NCI-H2029 treated with DMSO at 0.1 percent for 48 hours (cell line): ENCODE measurements at places on chromosomes 1 and 21.

GRCh38 chr1:15100121-15100879 is 53.2 kb upstream of the TMEM51 start:
- no peak for DNase-seq

DNA sequence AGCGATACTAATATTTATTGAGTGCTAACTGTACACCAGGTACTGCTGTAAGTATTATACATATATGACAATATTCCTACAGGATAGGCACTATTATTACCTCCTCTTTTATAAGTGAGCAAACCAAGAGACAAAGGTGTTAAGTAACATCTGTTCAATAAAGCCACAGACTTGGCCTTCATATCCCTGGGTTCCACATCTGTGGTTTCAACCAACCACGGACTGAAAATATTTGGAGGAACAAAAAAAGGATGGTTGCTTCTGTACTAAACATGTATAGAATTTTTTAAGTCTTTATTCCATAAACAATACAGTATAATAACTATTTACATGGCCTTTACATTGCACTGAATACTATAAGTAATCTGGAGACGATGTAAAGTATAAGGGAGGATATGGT is 95.1 kb downstream of the RERE start:
- DNase-seq, result no peak

GRCh38 chr1:14724678-14725077 is 126.2 kb downstream of the KAZN start:
- no peak for DNase-seq

DNA sequence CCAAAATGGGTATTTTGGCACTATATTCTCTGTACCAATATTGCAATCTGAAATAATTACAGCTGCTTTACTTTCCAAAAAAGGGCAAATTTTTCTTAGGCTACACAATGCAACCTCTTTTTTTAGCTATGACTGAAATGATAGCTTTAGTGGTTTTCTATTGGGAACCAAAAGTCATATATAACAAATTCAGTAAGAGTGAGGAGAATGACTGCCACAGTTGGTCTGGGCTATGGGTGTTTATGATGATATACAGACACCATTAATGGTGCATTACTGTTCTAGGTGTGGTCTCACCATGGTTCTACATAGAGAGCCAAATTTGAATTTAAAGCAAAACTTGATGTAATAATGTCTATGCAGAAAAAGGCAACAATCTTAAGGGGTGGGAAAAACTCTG is 72.3 kb upstream of the PTBP2 start:
- no peak for DNase-seq

- no peak for DNase-seq
Observed at GRCh38 chr21:45767071-45768006, 123.8 kb downstream of the PCBP3 start.

- no peak for DNase-seq
Observed at GRCh38 chr1:52574594-52574993, 21.7 kb upstream of the TUT4 start.

- DNase-seq, result no peak
Observed at GRCh38 chr1:113422315-113423068, 32.2 kb downstream of the MAGI3 start.

DNA sequence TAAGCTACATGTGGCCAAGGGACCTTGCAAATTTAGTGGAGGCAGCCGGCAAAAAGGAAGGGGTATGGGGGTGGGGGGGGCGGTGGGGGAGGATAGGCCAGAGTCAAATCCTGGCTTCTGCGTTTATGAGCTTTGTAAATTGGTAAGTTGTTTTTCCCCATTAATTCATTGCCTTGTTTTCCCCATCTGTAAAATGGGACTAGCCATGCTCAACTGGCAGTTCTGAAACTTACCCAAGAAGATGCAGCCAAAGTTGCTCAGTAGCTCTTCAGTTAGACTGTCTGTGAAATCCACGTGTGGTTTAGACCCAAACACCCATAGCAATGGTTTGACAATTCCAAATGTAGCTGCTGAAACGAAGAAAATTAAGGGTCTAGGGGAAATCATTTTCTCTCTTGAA is 52.3 kb upstream of the FAM89A start:
- DNase-seq, result no peak

GRCh38 chr1:6907201-6907600 is 121.9 kb downstream of the CAMTA1 start:
- DNase-seq, result no peak

- no peak for DNase-seq
Observed at GRCh38 chr1:1433804-1434130, 1.7 kb upstream of the VWA1 start.

- DNase-seq, result no peak
Observed at GRCh38 chr1:231419738-231420298, 2.3 kb downstream of the EGLN1 start.

- DNase-seq, result no peak
Observed at GRCh38 chr1:226785805-226786204, 46.7 kb upstream of the ITPKB start.

GRCh38 chr1:149942207-149942606 is 5.5 kb upstream of the MTMR11 start:
- no peak for DNase-seq

DNA sequence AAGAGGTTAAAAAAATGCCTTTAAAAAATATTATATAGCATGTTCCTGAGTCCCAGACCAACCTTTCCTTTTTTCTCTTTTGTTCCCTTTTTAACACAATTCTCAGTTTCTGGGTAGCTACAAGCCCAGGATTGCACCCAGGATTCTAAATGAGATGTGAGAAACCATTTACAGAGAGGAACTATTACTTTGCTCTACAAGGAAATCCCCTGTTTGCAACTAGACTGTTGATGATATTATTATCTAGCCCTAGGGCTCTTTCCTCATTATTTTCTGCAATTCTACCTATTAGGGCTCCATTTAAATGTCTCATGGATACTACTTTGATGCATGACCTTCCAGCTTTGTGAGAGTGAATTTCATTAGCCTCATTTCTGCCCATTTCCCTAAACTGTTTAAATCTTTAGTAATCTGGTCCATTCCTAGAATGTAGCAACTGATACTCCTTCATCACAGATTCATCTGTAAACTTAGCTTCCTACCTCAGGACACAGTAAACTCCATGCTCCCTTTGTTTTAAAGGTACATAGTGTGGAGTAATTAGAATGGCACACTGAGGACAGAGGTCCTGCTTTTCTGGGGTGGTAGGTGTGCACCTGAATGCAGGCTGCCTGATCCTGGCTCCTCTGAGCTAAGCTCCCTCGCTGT is 7.1 kb upstream of the KIF14 start:
- DNase-seq, result no peak
